GM04503 (cell line): ENCODE measurements at places on chromosomes 3 and 15.

DNA sequence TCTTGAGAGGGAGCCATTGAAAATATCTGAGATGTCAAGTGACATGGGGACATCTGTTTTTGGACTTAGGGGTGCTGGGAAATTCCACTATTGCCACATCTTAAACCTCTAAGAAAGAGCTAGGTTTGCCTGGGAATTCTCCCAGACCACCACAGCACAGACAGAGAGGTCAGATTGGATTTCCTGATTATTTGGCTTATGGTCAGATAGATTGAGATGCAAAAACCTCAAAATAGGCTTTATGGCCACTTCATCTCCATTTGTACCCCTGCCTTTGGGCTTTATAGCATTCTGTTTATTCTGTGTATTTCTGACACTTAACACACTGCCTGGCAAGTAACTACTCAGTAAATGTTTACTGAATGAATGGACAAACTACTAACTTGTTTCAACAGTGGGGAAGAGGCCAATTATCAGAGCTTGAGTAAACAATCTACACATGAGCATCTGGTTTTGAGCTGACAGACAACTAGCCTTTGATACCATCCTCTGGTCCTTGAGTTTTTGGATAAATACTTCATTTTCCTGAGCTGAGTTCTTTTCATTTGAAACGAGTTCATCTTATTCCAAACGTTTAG lies 81.8 kb downstream of the TP63 start:
- DNase-seq = no peak

GRCh38 chr15:62889734-62890505 lies 152.6 kb upstream of the TPM1 start:
- DNase-seq = no peak

GRCh38 chr3:141921316-141921715 lies 44.9 kb downstream of the ATP1B3 start:
- no peak for DNase-seq

- no peak for DNase-seq
Measured at GRCh38 chr3:123633530-123633929, 48.7 kb upstream of the HACD2 start.

- no peak for DNase-seq
Measured at GRCh38 chr3:71132995-71133730, 450.4 kb downstream of the FOXP1 start.

DNA sequence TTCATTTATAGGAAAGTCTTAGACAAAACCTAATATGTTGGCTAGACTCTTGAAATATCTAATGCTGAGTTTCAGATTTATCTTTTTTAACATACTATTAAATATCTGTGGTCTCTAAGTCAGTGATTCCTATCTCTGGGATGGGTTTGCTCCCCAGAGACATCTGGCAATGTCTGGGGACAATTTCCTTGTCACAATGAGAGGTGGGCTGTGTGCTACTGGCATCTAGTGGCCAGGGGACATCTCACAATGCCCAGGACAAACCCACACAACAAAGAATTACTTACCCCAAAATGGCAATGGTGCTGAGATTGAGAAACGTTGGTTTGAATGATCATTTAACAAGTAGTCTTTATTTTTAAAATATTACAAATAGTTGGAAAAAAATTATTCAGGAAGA lies 602.1 kb downstream of the MAGI1 start:
- no peak for DNase-seq

DNA sequence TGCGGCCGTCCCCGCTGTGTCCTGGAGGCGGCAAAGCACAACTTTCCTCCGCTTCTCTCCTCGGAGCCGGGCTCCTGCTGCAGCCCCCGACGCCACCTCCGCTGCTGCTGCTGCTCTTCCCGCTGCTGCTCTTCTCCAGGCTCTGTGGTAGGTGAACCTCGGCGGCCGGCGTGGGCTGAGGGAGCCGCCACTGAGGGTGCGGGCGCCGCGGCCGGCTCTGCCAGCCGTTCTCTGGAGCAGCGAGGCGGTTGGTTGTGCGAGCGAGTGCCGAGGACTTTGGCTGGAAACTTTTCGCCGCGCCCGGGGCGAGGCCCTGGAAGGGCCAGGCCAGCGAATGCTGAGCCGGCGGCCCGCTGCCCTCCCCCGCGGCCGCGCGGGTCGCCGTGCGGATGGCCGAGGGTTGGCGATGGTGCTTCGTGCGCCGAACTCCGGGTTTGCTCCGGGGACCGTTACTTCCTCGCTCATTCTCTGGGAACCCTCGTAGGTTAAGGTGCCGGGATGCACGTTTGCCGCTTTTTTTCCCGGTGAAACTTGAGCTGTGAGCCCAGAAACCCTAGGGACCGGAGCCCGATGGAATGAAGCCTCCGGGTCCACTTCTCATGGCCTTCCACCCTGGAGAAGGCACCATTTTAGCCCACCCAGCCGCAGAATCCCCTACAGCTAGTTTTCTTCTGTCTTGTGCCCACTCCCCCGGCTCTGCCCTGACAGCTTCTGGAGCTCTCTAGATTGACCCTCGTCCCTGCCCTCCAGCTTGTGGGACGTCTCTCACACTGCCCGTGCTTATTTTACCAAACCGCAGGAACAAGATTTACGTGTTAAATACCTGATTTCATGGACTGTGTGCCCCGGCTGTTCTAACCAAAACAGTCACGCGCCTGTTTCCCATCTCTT lies 660 bp downstream of the NECTIN3 start:
- no peak for DNase-seq

DNA sequence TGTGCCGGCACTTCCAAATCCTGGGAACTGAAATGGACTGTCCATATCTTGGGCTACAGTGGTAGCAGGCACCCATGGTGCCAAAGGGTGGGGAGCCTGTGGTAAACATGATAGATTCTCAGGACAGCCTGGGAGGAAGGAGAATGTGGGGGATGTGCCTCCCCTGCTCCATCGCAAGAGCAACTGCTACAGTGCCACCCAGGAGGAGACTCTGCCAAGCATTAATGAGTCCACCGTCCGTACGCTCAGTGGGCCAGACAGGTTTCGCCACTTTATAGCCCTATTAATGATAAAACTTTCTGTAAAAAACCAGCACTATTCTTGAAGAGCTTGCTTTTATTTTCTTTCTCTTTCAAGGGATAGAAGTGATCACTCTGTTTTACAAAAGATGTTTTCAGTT lies 75.2 kb downstream of the FMN1 start:
- DNase-seq = no peak

- DNase-seq = no peak
Measured at GRCh38 chr15:31369727-31370126, 43.1 kb downstream of the KLF13 start.

- DNase-seq = peak; percentile 3
Measured at GRCh38 chr3:133856316-133856715, 39.4 kb downstream of the RAB6B start.

DNA sequence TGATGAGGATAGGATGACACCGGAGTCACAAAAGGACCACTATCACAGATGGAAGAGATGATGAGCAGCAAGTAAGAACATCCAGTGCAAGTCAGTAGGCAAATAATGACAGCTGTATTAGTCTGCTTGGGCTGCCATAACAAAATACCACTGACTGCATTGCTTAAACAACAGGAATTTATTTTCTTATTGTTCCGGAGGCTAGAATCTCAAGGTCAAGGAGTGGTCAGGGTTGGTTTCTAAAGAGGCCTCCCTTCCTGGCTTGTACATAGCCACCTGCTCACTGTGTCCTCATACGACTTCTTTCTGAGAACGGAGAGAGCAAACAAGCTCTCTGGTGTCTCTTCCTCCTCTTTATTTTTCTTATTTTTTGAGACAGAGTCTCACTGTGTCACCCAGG lies 380.7 kb downstream of the PLOD2 start:
- no peak for DNase-seq

- DNase-seq = no peak
Measured at GRCh38 chr3:142963516-142964448, at the start of gene PAQR9. Gene PAQR9 (minus strand): TSS chr3:142963674. CDS start chr3:142963336, 338 bp downstream.

DNA sequence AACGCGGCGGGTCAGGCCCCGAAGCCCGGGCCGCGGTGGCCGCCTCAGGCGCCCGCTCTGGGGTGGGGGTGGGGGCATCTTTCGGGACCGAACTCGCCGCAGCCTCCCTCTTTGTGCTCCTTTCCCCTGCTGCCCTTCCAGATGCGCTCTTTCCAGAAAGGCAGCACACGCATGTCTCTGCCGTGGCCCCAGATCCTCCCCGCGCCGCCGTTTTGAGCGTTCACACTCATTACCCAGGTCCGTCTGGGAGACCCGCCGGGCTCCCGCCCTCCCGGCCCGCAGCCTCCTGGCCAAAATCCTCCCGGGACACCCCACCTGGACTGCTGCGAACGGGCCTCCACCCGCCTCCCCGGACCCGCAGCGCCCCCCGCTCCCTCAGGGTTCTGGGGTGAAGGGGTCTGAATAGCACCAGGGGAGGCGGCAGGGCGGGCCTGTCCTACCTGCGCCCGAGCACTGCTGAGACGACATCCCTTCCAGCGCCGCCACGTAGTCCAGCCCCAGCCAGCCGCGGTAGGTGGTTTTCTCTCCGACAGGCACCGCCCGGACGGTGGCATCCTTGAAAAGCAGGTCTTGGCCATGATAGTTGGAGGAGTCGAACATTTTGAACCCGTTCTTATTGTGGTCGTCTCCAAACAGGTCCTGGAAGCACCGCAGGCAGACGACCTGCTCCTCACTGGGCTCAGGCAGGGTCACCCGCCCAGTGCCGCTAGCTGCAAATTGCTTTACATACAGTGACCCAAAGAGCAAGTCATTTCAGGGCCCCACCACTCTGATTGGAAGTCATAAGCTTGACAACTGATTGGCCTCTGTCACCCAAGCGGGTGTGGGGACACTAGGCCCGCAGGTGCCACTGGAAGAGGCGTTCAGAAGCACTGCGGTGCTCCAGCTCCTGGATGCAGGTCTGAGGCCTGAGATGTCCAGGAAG lies 25.9 kb downstream of the MELTF start:
- DNase-seq = no peak

DNA sequence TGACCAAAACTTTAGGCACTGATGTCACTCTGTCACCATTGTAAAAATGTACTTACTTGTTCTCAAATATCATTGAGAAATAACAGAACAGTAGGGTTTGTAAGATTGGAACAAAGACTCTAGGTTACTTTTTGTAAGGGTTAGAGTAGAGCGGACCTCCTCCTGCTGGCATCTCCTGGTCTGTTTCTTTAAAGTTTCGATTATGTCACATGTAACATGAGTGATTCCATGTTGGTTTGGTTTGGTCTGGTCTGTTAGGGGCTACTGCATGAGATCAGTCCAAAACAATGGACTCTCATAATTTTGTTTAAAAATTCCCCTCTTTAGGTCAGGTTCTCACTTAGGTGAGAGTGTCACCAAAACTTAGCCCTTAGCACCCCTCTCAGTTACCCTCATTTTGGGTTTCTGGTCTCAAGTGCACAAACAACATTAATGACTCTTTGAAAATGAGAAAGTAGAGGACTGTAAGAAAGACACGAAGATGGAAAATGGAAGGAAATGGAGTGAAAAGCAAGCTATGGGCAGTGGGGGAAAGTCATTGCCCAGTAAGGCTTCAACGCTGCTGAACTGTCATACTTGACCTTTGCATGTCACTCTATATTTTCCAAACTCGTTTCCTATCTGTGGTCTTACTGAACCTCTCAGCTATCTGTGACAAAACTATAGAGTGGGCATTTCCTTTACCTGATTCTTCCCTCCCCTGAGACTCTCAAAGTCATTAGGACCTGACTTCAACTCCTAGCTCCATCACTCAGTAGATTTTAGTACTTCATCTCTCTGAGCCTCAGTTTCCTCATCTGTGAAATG lies 52.7 kb downstream of the LDHAL6B start:
- no peak for DNase-seq

DNA sequence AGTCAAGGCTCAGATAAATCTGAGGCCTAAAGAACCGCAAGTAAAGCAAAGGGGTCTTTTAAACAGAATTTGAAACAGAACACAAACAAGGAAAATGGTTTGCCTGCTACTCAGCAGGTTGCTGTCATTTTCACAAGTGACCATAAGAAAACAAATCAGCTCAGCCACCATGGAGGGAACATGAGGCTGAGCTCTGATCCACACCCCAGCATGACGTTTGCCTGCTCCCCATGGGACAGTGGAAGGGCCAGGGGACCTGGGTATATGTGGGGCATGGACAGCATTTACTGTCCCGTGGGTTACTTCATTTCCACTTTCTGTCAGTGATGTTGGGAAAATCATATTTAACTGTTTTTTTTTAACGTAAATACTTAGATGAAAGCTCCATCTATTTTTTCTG lies 371.2 kb downstream of the LRTM1 start:
- no peak for DNase-seq

DNA sequence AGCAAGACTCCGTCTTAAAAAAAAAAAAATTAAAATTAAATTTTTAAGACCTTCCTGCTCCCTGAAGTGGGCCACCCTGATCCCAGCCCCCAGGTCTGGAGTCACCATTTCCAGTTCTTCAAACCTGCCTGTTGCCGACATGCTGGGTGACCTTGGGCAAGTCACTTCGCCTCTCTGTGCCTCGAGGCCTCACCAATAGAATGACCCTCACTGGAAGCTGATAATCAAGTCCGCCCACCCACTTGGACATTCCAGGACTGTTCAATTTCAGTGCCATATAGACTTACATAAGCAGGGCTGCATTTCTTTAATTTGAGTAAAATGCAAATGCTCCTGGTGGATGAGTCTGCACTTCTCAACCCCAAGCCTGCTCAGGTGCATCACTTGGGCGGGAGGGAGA lies 39.3 kb upstream of the FURIN start:
- no peak for DNase-seq

DNA sequence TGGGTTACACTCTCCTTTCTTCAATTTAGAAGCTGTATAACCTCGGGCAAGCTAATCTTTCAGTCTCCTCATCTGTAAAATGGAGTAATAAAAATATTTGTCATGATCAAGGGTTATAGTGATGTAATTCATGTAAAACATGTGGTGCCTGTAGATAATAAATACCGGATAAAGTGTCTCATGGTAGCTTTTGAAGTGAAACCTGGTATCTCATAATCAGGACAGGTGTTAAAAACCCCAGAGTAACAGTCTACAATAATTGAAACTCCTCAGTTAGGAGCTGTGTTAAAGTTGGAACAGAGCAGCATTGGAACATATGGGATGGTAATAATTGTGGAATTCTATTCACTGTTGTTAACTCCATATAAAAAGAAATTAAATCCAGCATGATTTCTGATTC lies 884 bp upstream of the KNL1 start:
- no peak for DNase-seq

- DNase-seq = no peak
Measured at GRCh38 chr15:70158309-70159000, 60.7 kb upstream of the TLE3 start.

DNA sequence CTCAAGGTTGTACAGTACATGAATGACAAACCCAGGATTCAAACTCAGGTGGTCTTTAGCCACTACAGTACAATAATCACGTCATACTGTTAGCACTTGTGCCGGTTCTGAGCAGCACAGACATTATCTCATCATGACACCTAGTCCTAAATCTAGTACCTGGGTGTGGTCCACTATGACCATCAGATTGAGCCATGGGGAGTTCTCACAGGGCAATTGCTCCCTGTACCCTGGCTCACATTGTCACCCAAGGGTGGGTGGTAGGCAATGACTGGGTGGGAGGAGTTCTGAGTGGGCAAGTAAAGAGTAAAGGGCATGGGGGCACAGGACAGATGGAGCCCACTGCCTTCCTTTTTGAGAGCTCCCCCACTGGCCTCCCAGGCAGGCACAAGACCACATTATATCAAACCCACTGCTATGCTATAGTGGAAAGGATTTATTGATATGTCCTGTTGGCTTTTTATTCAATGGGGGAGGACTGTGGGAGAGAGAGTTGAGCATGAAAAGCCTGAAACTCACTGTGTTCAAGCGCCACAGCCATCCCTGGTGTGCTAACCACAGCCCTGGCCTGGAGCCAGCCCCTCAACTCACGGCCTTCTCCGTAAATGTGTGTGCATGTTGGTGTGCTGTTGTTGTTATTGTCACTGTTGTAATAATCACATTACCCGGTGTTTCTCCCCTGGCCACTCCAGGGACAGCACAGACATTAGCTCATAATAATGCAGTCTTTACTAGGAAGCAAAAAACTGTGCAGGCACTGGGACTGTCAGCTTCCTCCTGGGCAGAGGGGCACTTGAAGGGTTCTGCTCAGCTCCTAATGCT lies 27.3 kb downstream of the ADCY5 start:
- no peak for DNase-seq
